ENCODE measurements at places on chromosomes 3 and 15.
A peak's percentile ranks its signal among the peaks of the same experiment; 100 is the strongest.

DNA sequence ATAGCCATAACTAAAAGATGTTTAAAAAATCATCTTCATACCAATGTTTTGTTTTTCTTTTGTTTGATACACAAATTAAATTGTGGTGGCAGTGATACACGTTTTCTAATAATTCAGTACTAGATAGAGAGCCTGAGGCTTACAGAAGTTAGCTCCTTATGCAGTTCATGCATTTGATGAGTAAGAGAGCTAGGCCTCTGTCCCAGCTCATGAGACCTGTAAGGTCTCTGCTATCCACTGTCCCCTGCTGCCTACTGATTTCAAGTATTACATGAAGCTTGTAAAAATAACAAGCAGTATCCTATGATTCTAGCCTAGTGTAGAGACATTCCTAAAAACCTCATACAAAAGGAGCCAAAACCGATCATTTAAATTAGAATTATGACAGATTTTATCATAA is 144.5 kb downstream of the MBNL1 start:
- no peak for DNase-seq

DNA sequence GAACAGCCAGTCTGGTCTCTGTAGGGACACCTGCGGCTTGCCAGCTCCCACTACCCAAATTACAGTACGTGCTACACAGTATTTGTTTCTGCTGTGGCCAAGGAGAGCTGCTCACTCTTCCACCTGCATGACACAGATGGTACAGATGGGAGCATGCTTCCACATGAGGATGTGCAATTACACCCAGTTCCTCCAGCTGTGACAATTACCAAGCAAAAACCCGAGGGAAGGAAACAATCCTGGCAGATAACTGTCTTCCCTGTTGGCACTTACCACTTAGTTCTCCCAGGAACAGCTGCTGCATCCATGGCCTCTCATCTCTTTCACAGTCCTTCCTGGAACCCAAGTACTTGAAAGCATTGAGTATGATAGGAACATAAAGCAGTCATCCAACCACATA is 34.4 kb downstream of the DET1 start:
- DNase-seq = no peak

GRCh38 chr3:81872566-81872965 is 111.1 kb upstream of the GBE1 start:
- no peak for DNase-seq

- DNase-seq = no peak
Measured at GRCh38 chr15:83655237-83655616, 1.3 kb downstream of the ADAMTSL3 start.

DNA sequence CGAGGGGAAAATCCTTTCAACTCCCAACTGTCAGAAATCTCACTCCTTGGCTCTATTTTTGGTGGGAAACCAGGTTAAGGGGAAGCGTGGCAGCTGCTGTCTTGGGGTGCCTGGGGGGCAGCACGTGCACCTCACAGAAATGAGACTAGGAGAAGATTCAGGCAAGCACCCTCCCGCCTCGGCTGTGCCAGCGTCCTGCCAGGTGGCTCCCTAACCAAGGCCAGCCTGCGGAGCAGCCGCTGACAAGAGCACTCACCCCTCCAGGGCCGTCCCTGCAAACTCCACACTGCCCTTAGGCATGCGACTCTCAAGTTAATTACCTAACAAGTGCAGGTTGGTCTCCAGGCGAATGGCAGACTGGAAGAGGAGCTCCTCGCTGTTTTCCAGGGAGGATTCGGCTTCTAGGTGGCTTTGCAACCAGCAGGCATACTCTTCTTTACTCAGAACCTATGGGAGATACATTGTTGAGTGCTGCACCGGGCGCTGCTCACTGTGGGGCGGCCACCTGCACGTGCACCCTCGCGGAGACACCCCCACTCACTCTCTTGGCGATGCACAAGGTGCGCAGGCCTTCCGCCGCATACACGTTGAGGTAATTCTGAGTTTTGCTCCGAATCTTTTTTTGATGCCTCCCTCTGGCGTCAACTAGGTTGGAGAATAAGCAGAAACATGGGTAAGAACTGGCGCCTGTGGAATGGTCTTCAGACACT is 155.3 kb downstream of the ATP10A start:
- DNase-seq = peak; percentile 36

DNA sequence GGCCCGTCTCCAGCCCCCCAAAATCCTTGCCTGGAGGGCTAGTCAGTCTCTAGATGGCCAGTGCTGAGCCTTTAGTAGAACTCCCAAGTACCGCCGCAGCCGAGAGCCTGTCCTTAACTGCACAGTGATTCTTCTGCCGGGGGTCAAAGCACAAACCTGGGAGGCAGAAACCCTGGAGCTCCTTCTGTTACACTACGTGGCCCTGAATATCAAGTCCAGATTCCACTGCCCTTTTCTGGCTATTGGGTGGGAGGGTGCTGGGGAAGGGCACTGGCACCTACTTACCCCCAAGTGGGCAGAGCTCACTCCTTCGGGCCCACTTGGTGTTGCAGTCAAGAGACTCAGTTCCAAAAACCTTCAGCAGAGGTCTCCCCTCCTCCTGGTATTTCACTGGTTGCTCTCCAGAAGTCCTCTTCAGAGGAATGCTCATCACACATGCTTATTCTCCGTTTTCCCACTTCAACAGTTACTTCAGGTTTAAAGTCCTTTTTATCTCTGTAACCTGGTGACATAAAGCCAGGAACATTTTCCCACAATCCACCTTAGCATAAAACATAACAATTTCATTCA is 10.8 kb downstream of the PDHB start:
- DNase-seq = no peak

DNA sequence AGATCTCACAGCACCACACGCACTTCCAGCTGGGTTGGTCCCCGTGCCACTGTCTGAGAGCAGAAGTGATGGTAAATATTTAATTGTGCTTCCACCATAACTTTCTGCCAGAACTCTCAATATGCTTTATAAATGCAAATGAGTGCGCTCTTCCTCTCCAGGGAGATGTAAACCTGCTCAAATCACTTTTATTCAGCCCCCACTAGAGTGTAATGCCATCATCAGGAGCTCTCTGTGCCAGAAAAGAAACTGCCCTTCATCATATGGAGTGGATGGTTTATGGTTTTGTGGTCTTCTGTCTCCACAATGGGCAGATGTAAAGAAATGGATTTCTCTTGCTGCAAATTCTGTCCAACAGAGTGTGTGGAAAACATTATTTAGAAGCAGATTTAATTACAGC is 127.0 kb downstream of the EPHB1 start:
- no peak for DNase-seq

GRCh38 chr15:57213862-57214261 is 162.4 kb upstream of the CGNL1 start:
- DNase-seq = no peak

GRCh38 chr3:72520690-72521308 is 327.4 kb downstream of the SHQ1 start:
- DNase-seq = no peak

GRCh38 chr3:32438596-32439344 is 47.1 kb downstream of the CMTM7 start:
- peak; percentile 17 for DNase-seq

DNA sequence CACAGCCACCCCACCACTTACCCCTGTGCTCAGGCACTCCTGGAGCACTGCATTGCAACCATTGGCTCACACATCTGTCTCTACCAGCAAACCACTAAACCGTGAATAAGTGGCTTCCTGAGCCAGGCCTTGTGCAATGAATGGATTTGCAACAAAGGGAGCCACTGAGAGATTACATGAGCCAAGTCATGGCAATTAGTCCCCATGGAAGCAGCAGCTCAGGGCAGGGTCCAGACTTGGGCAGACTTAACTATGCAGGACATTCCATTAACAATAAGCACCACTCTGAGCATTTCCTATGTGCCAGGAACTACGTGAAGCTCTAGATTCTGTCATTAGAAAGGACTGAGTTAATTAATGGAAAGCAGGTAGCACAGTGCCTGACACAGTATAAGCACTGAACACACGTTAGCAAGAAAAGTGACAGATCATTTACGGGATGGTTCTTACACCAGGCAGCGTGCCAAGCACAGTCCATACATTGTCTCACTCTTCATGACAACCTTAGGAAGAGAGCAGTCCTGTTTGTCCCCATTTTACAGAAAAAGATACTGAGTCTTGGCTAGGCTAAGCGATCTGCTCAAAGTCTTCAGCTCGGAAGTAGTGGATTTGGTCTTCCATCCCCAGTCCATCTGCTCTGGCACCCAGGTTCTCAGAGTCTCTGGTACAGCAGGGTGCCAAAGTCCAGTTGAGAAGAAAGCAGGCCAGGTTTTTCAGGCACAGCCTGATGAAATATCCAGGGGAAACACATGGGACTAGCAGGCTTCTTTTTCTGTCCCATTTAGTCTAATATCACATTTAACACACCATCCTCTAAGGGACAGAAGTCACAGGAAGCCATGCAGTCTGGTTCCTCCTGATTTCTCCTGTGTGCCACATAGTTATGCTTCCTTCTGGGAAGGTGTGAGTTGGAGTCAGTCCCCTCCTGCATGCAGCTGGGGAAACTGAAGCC is 44.1 kb downstream of the LIPC start:
- DNase-seq = no peak

DNA sequence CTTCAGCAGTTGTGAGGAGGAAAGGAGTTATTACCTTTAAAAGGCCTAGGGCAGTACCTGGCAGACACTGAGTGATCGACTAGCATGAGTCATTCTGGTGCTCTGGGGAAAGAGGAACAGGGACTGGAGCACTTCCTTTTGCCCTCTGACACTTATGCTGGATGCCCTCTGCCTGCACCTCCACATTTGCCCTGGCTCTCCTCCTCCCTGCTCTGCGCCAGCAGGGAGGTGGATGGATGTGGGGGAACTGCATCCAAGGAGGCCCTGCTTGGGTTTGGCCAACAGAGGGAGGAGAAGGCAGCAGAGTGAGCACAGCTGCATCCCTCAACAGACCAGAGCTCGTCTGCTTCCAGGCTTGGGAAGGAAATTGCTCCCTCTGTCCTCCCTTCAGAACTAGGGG is 75.0 kb downstream of the SEMA5B start:
- no peak for DNase-seq

DNA sequence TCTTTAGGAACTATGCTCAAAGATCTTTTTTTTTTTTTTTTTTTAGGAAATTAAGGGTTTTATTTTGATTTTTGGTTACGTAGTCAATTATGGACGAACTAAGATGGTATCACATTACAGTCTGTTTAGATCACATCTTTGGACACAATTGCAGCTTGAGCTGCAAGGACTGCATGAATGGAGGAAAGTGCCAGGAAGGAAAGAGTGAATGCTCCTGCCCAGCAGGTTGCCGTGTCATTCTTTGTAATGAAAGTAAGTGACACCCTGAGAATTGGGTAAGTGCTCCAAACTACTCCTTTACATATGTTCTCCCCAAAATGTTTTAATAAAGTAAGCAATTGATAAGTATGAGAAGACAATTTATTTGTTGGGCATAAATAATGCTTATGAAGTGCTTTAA is 716.5 kb upstream of the GOLIM4 start:
- DNase-seq = no peak

GRCh38 chr15:97960364-97961066 is at the start of gene ARRDC4:
Gene ARRDC4, plus strand, starts transcription at chr15:97960703. Its CDS starts 159 bp downstream, at chr15:97960862.
- peak; percentile 97 for DNase-seq

GRCh38 chr15:69529961-69530633 is 77.5 kb downstream of the RPLP1 start:
- no peak for DNase-seq

DNA sequence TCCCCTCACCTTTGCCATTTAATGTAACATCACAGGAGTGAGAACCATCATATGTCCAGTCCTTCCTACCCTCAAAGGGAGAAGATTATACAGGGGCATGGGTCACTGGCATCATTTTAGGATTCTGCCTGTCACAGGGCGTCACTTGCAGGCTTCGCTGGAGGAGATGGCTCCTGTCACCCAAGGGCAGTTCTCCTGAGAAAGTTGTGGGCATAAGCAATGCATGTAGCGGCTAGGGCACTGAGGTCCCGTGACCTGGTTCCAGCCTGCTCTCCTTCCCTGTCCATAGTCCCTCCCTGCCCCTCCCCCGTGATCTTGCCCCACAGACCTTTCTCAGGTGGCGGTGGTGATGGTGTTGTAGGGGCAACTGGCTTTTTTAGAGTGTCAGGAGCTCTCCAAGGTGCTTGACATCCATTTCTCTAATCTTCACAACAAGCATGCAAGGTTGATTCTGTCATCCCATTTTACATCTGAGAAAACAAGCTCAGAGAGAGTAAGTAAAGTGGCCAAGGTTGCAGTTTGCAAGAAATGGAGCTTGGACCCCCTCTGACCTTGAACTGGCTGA is 241.5 kb upstream of the CTDSPL start:
- DNase-seq = no peak

- peak; percentile 87 for DNase-seq
Measured at GRCh38 chr3:129577925-129578786, 28.3 kb downstream of the PLXND1 start.

GRCh38 chr3:187957165-187957581 is 196.8 kb upstream of the LPP start:
- no peak for DNase-seq

DNA sequence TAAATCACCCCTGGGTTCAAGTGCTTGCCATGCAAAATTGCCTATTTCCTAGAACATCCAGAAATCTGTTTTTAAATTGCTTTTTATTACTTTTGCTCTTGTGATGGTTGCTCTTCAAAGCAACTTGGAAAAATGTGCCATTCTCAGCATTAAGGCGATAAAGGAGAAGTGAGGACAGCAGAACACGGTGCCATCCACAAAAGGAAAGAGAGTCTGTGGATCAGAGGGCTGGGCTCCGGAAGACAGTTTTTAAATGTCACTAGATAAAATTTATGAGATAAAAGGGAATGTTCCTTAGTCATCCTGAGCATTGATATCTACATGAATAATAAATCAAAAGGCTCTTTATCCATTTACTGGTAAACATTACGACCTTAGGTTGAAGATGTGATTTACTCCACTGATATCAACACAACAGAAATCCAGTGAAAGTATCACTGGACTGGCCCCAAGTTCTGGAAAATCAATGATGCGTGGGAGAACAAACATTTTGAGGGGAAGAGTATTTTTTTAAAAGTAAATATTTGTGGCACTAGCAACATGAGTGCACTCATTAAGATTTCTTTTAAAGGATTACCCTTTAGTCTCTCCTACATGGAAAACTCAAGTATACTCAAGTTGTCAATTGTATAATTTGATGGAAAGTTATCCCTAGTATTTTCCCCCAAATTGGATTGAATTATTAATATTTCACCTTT is 554.7 kb downstream of the FHIT start:
- DNase-seq = no peak

GRCh38 chr3:140433431-140433830 is 244.4 kb upstream of the TRIM42 start:
- DNase-seq = no peak

DNA sequence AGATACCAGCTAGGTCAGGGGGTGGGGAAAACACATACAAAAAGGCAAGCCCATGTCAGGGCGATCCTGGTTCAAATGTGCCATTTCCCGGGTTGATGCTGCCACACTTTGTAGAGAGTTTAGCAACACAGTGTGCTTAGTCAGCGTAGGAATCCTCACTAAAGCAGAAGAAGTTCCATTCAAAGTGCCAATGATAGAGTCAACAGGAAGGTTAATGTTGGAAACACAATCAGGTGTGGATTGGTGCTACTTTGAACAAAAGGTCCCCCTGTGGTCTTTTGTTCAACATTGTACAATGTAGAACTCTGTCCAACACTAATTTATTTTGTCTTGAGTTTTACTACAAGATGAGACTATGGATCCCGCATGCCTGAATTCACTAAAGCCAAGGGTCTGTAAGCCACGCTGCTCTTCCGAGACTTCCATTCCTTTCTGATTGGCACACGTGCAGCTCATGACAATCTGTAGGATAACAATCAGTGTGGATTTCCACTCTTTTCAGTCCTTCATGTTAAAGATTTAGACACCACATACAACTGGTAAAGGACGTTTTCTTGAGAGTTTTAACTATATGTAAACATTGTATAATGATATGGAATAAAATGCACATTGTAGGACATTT is 28.9 kb downstream of the TPM1 start:
- DNase-seq = no peak

All from Peyer's patch (tissue), 4 donors.